Thoracic aorta (tissue), 2 donors: ENCODE measurements at places on chromosomes 3 and 15. TPM values are rescaled to one million over a fixed set of nuclear protein-coding genes. Genes with fewer than 3 reads are reported as not detected.

DNA sequence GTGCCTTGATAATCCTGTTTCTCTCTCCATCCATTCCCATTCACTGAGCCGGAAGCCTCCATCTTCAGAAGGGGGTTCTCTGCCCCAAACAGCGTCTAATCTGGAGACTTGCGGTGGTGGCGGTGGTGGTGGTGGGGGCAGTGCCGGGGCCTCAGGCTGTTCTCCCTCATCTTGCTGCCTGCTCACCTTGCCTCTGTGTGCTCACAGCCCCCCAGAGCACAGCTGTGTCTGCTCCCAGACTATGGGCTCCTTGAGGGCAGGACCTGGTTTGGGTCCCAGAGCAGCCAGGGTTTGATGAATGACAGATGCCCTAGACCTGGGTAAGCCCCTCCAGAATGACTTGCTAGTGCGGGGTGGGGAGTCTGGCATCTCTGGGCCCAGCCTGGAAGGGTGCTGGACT, 430 bp upstream of the PSTPIP1 start:
- DNase-seq, result no peak

GRCh38 chr3:111485086-111485485, 56.9 kb upstream of the CD96 start:
- no peak for DNase-seq

GRCh38 chr3:138257986-138258385, 70.9 kb downstream of the ARMC8 start:
- no peak for DNase-seq

DNA sequence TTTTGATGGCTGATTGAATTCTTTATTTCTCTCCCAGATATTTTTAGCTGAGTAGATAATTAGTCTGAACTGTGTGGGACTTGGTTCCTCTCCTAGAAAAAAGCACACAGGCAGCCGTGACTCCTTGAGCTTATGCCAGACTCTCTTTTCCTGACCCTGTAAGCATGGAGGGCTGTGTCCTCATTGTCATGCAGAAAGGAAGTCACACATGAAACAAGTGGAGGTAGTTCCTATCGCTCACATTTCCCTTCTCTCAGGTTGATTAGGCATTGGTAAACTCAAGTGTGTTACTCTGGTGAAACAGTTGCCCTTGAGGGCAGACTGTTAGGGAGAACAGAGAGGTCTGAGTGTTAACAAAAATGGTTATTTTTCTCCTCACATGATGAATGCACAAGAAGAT, 6.3 kb upstream of the RTP4 start:
- no peak for DNase-seq

DNA sequence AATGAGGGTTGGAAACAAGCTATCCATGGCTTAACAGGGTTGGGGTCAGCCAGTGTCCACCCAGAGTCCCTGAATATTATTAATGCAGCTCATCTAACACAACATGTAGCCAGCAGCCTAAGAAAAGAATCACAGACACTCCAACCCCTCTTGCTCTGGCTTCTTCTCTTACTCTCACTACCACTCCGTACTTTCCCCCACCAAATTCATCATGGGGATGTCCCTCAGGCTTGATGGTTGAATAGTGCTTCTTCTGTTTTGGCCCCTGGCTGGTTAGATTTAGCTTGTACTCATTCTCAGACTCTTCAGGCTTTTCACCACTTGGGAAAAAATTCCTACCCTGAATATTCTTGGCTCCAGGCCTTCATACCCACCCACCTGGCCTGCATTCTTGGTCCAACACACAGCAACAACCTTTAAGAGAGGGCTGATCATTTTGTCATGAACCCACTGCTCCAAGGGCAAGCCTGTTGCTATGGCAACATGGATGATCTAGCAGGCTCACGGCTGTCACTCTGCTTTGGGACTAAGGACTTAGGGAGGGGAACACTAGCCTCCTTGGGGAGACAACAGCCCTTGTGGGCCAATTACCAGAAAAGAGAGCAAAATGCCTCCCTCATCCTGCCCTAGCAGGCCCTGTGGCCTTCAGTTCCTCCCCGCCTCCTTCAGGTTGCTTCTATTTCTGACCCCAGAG, 9.4 kb upstream of the MED12L start:
- no peak for DNase-seq

GRCh38 chr3:70822669-70823068, 510.2 kb upstream of the MDFIC2 start:
- DNase-seq, result no peak

DNA sequence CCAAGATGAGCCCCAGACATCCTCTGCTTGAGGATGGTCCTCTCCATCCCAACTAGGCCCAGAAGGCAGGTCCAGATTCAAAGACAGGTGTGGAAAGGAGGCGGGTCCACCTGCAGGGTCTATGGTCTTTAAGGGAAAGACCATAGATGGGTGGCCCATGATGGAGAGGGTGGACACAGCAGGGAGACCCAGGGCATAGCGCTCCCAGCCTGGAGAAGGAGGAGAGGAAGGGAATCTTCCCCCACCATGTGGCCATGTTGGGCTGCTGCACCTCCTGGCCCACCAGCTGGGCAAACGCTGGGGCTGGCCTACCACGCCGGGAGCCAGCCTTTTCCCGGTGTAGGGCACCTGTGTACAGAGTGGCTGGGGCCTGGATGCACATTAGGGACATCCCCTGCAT, 265.2 kb upstream of the TLE3 start:
- DNase-seq, result no peak

DNA sequence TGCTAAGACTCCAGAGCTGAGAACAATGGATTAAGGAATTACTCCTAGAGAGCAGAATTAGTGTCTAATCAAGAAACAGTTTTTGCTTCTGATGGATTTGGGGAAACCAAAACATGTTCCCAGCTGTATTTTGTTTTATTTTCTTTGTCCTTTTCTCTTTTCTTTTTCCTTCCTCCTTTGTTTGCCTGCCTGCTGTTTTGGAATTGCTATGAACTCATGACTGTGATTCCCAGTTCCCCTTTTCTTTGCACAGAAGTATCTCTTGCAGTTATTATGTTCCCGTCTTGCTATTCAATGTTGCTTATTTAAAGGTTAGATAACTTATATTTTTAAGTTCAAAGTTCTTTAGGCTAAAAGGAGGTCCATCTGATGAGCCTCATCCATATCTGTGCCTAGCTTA, 77.0 kb upstream of the GBE1 start:
- DNase-seq, result no peak

SLC30A4 gene
- 6.5 TPM for total RNA-seq

GATA2 gene
- 21.3 TPM for total RNA-seq

IL5RA gene
- total RNA-seq, result not detected

ZNF860 gene
- total RNA-seq, result 0.81 TPM

DGKG gene
- total RNA-seq, result 12.5 TPM

PLA1A gene
- total RNA-seq, result 20.8 TPM
